DMS79 treated with DMSO at 0.1 percent for 48 hours (cell line): ENCODE measurements at places on chromosomes 5 and 9.

DNA sequence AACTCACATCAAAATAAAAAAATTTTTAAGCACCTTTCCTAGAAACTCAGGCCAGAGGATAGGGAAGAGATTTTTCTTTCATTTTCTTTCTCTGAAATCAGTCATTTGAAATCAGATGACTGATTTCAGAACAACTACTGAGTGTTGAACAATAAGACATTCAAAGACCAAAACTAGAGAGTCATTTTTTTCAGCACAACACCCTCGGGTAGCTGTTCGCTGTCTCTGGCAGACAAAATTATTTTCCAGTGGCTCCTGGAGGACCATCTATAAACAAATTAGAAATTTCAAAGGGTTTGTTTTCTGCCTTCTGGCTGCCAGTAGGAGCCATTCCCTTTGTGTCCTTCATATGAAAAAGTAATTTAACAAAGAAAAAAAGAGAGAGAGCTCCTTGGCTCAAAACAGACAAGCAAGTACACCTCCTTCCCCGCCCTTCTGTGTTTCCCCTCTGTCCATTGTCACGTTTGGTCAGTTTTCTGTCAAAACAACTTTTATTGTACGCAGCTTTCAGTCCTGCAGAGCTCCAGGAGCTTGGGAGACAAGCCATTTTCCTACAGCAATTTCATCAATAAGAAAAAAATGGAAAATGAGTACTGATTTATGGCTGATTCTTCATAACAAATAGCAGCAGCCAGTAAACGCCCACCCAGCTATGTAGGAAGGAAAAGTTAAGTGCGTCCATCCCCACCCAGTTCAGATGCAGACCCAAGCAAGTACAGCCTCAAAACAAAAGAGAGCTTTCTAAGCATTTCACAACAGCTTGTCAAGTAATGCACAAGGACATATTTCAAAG lies 405.2 kb downstream of the ZNF608 start:
- DNase-seq = no peak

GRCh38 chr5:18236386-18236785 lies 602.1 kb downstream of the TAF11L14 start:
- no peak for DNase-seq

DNA sequence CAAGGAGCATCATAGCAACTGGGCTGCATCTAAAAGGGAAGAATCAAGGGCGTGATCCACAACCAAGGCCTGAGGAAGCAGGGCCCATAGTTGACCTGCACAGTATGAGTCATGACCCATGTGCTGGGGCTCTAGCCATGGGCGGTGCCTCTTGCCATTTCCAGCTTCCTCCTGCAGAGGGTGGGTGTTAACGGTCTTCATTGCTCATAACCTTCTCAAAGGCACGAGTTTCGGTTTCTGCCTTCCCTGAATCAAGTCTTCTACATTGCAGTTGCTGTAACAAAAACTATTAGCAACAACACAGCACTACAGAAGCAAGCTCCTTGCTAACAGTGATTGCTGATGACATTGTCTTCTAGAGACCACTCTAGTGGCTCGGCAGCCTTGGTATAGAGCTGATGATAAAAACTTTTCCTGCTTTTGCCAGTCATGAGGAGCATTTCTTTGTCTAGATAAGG lies 66.9 kb downstream of the CTSL start:
- DNase-seq = no peak

DNA sequence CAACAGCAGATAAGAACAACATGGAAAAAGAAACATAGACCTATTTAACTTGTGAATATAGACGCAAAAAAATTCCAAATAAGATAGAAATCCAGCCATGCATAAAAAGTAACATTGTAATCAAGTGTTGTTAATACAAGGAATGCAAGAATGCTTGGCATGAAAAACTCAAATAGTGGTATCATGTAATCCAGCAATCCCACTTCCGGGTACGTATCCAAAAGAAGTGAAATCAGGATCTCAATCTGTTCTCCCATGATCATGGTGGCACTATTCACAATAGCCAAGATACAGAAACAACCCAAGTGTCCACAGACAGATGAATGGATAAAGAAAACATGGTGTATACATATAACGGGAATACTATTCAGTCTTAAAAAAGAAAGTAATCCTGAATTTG lies 437.4 kb downstream of the ARHGEF28 start:
- no peak for DNase-seq

GRCh38 chr5:147573211-147573610 lies 63.3 kb upstream of the DPYSL3 start:
- no peak for DNase-seq

DNA sequence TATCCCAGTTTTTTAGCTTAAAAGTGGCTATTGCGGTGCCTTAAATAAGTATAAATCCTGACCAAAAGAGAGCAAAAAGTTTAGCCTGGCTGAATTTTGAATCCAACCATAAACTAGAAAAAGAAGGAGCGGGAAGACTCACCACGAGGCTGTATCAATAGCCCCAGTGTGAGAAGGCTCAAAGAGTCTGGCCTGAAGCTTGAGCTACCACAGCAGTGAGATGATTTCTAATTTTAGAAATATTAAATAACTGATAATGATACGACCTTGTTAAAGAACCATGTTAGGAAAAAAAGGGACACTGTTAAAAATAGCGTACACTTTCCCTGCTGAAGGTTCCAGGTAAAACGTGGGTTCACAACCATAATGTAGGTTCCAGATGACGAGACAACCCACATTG lies 134.1 kb upstream of the ZNF462 start:
- no peak for DNase-seq

GRCh38 chr9:85536076-85536475 lies 205.7 kb downstream of the AGTPBP1 start:
- DNase-seq = no peak

- DNase-seq = no peak
Observed at GRCh38 chr5:85453026-85453349, 1068.3 kb upstream of the EDIL3 start.

GRCh38 chr9:91150998-91151717 lies 210.6 kb downstream of the AUH start:
- DNase-seq = no peak

GRCh38 chr5:97550818-97551217 lies 367.8 kb upstream of the RIOK2 start:
- DNase-seq = no peak

GRCh38 chr9:15909297-15909696 lies 356.5 kb downstream of the CCDC171 start:
- DNase-seq = no peak

GRCh38 chr5:115561176-115561575 lies 16.6 kb upstream of the FEM1C start:
- DNase-seq = no peak

GRCh38 chr5:151890299-151890698 lies 34.4 kb downstream of the GLRA1 start:
- DNase-seq = peak; percentile 32

DNA sequence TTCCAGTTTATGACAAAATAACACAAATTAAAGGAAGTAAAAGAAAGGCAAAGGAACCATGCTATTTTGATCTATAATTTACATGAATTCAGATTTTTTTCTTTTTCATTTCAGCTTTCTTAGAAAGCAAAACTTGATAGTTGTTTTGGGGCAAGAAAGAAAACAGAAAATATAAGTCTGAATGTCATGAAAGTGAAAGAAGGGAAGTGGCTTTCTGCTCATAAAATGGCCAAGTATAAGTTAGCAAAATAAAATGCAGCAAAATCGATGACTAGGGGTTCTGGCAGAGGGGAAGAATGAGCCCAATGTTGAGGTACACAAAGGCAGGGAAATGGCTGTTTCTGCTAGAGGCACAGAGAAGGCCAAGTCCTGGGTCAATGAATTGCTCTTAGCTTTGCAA lies 3.0 kb upstream of the IFNW1 start:
- no peak for DNase-seq

DNA sequence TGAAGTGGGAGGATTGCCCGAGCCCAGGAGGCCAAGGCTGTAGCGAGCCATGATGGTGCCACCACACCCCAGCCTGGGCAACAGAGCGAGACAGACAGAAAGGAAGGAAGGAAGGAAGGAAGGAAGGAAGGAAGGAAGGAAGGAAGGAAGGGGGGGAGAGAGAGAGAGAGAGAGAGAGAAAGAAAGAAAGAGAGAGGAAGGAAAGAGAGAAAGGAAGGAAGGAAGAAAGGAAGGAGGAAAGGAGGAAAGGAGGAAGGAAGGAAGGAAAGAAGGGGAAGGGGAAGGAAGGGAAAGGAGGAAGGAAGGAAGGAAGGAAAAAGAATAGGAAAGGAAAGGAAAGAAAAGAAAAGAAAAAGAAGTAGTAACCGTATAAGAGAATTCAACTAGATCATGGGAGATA lies 20.8 kb upstream of the LHFPL2 start:
- DNase-seq = no peak

- DNase-seq = no peak
Observed at GRCh38 chr9:16516891-16517290, 353.6 kb downstream of the BNC2 start.

- peak; percentile 73 for DNase-seq
Observed at GRCh38 chr5:37738057-37738691, 101.7 kb downstream of the GDNF start.

DNA sequence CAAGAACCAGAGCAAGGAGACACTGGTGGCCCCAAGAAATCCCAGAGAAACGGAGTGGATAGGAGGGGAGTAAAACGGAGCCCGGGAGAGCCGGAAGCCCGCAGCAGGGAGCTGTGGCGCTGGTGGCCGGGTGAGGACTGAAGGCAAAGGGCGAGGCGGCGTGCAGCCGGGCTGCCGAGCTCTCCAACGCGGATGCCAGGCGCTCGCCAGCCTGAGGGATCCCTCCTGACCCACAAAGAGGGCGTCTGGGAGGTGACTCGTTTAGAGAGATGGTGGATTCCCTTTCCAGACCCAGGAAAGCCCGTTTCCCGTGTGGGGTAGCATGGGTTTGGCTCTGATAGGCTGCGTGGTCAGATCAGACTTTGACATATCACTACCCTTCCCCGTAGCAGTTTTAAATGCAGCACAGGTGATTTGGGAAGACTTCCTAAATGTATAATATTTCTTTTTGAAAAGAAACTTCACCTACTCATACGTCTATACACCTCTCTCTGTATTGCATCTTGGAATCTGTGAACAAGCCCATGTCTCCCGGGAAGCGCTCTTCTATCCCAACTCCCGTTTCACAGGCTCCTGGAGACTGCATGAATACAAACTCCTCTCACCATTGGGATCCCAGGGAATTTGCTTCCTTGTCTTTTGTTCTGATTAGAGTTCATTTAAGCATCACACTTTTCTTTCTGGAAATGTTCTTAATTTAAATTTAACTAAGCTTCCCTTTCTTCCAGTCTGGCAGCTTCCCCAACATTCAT lies 158.1 kb downstream of the C9orf152 start:
- DNase-seq = no peak

- no peak for DNase-seq
Observed at GRCh38 chr5:158819840-158820620, 279.7 kb downstream of the EBF1 start.

- DNase-seq = no peak
Observed at GRCh38 chr5:82018462-82018861, 46.6 kb downstream of the ATG10 start.

DNA sequence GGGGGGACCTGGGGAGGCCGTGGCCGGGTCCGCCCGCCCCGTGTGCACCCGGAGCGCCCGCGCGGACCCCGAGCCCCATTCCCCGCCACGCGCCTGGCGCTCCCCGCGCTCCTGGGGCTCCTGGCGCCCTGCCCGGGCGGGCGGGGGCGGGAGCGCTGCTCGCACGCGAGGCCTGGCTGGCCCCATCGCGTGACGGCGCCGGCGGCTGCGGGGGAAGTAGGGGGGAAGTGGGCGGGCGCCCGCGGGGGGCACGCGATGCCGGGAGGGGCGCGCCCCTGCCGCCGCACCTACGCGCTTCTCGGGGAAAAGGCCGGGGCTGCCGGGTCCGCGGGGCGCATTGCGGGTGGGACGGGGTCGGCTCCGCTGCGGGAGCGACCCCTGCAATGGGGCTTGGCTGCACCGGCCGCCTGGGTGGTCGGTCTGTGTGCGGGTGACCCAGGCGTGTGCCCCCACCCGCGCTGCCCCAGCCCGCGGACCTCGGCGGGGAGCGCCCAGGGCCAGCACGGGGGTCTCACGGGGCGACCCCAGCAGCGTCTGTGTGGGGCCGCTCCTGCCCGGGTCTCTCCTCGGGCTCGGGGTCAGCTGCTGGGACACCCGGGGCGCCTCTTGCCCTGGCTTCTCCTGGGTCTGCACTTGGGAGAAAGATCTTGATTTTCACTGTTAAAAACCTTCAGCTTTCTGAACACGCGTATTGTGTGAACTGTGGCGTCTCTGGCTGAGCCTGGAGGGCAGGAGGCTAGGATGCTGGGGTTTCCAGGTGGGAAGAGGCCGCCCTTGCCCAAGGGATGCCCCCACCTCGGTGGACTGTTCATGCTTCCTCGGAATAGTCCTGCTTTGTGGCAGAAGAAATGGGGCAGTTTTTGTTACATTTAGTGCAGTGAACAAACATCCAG lies 52.4 kb downstream of the AHRR start:
- DNase-seq = peak; percentile 37

- no peak for DNase-seq
Observed at GRCh38 chr9:7227951-7228350, 470.2 kb downstream of the KDM4C start.

GRCh38 chr5:24823625-24824024 lies 178.8 kb upstream of the CDH10 start:
- DNase-seq = no peak

- DNase-seq = no peak
Observed at GRCh38 chr9:71589612-71590011, 178.7 kb downstream of the CEMIP2 start.
